Foreskin keratinocyte (primary cell): ENCODE measurements at places on chromosomes 5 and 9.

- no peak for DNase-seq
Measured at GRCh38 chr9:130846487-130847305, 11.6 kb downstream of the ABL1 start.

GRCh38 chr5:168320805-168321204 is 29.4 kb downstream of the WWC1 start:
- DNase-seq, result no peak

DNA sequence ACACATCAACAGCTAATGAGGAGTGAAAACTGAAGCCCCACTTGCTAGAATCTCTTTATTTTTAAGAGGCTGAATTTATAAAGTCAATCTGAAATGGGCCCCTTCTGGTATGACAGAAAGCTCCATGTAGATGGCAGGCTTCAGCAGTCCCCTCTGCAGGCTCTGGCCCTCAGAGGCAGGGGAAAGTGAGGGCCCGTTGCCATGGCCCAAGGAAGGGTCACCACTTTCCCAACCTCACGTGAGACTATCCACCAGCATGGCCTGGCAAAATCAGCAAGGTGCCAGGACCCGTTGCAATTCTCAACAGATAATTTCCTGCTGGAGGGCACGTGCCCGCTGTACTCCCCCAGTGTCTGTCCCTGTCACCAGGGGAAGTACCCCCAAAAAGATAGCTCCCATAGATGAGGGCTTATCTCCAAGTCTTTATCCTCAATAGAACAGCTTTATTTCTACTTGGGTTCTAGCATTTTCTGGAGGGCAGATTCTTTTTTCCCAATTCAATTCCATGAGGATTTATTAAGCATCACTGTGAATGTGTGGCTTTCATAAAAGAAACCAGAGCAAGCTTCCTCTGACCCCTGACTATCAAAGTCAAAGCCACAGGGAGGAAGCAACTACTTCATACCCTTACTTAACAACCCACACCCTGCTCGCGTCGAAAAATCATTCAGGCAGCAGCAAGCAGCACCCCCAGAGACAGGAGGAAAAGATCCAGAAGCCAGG is 85.4 kb upstream of the FSTL4 start:
- DNase-seq, result no peak

DNA sequence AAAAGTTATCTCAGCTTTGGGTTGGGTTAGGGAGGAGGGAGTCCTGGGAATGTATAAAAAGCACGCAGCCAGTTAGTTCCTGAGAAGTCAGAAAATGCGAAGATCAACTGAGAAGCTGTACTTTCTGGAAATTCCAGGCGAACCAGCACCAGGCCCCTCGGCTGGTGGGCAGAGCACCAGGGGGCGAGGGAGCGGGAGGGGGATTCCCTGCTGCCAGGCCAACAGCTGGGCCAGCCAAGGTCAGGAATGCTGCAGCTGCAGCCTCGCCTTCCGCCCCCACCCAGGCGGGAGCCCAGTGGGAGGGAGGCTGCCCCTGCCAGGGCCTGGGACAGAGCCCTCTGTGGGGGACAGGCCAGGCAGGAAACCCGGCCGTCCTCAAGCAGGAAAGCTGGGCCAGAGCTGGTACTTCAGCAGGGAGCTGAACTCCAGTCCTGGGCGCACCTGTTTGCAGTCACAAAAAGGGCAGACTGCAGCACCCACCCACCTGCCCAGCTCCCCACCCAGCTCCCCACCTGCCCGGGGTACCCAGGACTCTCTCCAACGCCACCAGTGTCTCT is 35.5 kb downstream of the VAV2 start:
- no peak for DNase-seq

DNA sequence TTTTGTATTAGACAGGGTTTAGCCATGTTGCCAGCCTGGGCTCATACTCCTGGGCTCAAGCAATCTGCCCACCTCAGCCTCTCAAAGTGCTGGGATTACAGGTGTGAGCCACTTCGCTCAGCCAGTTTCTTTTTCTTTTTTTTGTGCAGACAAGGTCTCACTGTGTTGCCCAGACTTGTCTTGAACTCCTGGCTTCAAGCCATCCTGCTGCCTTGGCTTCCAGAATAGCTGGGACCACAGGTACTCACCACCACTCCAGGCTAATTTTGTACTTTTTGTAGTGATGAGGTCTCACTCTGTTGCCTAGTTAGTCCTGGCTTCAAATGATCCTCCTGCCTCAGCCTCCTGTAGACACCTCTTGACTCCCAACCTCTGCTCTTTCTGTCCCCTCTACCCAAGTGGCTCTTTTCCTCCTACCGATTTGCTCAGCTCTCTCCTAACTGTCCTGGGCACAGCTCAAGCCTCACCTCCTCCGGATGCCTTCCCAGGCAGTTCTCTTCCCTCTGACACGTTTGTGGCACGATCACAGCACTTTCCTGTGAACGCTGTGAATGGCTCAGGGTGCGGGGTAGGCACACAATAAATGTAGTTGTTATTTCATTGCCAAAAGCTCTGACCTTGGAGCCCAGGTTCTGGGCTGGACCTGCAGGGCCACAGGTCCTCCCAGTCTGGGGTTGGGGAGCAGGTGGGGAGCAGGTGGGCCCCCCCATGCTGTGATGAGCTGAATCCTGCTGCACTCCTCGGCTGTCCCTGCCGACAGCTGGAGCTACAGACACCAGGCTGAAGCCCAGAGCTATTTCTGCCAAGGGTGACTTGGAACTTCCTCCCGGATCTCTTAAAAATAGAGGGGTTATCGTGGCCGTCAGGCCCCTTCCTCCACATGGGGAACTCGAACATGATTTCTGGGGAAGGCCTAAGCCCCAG is 23.9 kb downstream of the GFI1B start:
- DNase-seq, result peak; percentile 65

- DNase-seq, result no peak
Measured at GRCh38 chr5:29337030-29337429, 1856.5 kb upstream of the CDH6 start.

- DNase-seq, result no peak
Measured at GRCh38 chr5:72848474-72849428, 32.3 kb downstream of the TNPO1 start.

- no peak for DNase-seq
Measured at GRCh38 chr5:161471211-161471950, 75.1 kb downstream of the GABRB2 start.

GRCh38 chr5:136001466-136001981 is 27.3 kb upstream of the TGFBI start:
- no peak for DNase-seq

- no peak for DNase-seq
Measured at GRCh38 chr5:88761269-88761850, 121.6 kb downstream of the MEF2C start.

DNA sequence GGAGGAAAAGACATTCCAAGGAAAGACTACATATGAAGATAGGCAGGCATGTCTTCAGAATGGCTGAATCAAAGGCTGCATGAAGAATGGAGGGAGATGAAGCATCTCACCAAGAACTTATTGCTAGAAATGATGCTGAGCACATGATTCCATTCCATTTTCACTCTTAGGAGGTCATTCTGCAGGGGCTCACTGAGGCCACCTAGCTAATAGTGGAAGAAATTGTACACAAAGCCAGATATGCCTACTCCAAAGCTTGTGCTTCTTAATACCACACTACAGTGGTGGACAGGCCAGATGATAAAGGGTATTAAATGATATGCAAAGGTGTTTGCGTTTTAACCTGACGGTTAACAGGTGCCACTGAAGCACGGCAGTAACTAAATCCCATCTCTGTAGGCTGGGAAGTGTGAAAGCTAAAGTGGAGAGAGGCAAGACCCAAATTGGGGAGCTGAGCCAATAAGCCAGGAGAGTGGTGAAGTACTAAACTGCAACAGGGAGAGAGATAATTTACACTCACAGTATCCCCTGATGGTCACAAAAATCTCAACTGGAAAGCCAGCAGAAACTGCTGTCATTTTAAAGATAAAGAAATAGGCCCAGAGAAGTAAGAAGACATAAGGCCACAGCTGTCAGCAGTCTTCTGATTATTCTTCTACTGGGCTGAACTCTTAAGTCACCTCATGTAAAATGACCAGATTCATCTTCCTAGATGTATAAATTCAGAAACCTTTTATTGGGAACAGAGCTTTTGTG is 14.6 kb downstream of the NDUFA8 start:
- DNase-seq, result no peak

DNA sequence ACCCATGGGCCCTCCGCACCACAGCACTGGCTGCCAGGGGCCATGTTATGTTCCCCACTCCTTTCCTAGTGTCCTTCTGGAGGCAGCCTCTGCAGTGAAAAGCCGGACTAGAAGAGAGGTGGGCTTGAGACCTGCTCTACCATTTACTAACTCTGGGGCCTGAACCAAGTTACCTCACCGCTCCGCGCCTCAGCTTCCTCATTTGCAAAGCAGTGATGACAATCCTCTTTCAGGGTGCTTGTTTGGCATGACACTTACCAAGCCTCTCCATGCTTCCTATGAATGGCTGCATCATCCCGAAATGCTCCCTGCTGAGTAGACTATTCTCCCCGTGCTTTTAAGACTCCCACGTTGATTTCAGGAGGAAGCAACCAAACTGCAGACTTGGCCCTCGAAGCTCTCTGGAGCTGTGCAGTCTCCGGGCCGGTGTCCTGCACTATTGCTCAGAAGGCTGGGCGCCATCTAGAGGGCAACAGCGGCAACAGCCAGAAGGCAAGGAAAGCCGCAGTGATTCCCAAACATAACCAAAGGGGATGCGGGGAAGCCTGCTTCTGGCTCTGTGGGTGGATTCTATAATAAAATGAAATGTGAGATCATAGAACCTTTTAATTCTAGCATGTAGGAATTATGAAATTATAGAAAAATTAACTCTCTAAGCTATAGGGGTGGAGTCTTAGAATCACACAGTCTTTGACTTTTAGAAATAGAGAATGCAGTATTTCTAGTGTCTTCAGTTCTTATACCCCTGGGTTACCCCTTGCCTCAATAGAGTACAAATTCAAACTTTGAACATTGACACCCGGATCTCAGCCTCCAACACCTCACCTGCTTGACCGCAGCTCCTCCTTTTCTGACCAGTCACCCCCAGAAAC is 599.8 kb upstream of the BRINP1 start:
- no peak for DNase-seq

GRCh38 chr5:33827885-33828284 is 63.9 kb downstream of the ADAMTS12 start:
- no peak for DNase-seq

GRCh38 chr5:172303162-172303561 is 19.6 kb upstream of the UBTD2 start:
- no peak for DNase-seq

GRCh38 chr5:66906021-66906420 is 290.6 kb downstream of the CD180 start:
- no peak for DNase-seq

DNA sequence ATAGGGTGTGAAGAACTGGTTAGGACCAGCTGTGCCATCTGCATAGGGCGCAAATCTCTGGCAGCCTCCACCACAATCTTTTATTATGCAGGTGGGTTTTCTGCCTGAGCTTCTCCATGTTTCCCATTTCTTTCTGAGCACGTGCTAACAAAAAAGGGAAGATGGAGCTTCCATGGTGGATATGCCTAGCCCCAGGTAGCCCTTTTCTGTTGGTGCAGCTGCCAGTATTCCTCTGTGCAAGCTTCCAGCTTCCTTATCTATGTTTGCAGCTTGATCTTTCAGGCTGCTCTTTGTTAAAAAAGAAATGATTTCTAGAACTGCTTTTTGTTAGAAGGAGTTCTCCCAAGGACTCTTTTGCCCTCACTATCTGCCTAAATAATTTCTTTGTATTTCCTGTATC is 95.0 kb upstream of the EPB41L4A start:
- DNase-seq, result no peak
